ENCODE measurements at places on chromosomes 3 and 15.

DNA sequence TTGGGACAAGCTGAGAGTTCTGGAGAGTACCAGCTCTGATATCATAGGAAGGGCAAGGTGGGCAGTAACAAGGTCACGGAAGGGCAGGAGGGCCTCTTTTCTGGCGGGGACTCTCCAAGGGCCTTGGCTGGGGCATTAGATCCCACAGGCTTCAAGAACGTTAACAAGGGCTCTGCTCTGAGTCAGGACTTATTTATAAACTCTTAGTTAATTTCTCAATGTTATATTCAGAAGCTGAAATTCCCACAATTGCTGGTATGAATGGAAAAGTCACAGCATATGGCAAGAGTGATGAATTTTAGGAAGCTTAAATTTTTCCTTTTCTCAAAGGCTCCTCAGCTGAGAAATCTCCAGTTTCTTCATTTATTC lies 320.2 kb upstream of the TBC1D5 start:
- no peak for DNase-seq

- DNase-seq, result no peak
Measured at GRCh38 chr15:50068016-50068415, 51.0 kb downstream of the ATP8B4 start.

DNA sequence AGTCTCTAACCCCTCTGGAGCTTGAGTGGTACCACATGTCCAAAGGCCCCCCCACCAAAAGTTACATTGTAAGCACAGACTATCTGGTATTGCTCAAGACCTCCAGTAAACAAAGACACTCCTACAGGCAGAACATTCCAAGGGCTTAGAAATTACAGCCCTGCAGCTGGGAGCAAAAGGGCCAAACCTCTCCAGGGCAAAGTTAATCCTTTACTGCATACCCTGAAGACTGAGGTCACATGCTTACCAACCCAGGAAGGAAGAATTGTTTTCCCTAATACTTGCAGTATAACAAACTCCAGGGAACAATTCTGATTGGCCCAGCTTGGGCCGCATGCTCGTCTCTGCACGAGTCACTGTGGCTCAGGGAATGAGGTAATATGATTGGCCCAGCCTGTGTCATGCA lies 266.1 kb upstream of the NR2F2 start:
- no peak for DNase-seq

DNA sequence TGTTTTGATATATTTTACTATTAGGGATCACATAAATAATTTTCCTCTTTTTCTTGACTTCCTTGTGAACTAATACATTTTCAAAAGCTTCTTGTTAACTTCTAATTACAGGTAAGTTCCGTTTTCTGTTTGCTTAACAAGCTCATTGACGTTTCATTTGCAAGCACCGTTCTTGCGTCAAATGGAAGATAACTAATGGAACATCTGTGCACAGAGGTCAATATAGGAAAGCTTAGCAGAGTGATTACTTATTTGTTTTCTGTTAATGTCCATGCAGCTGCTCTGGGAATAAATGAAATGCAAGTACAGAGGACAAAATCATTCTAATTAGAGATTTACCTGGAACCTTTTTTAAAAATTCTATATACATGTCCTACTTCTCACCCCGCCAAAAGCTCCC lies 115.5 kb upstream of the C2CD4B start:
- DNase-seq, result no peak

- no peak for DNase-seq
Measured at GRCh38 chr15:75313116-75313845, 22.6 kb upstream of the COMMD4 start.

- DNase-seq, result no peak
Measured at GRCh38 chr3:58628823-58629562, 37.6 kb downstream of the FAM3D start.

- peak; percentile 92 for DNase-seq
Measured at GRCh38 chr15:92803852-92804609, 96.1 kb upstream of the CHD2 start.

GRCh38 chr3:60064210-60065178 lies 1014.7 kb upstream of the CFAP20DC start:
- no peak for DNase-seq

GRCh38 chr3:9615003-9615628 lies 34.2 kb upstream of the MTMR14 start:
- DNase-seq, result no peak

- DNase-seq, result no peak
Measured at GRCh38 chr3:78025916-78026315, 986.0 kb downstream of the ROBO2 start.

DNA sequence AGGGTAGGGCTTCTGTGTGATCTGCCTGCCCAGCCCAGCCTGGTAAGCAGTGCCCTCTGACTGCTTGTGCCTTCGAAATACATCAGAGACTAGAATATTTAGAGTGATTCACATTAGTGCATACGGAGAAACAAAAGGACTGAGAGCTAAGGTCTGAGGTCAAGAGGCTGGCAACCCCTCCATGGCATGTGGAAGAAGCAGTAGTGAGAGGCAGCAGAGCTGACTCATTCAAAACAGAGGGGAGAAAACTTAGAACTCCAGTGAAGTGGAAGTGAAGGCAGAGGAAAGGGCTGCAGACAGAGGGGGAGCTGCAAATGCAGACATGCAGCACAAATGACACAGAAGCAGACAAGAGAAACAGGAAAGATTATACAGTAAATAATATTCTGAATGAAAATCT lies 61.6 kb downstream of the ULK4 start:
- DNase-seq, result no peak

DNA sequence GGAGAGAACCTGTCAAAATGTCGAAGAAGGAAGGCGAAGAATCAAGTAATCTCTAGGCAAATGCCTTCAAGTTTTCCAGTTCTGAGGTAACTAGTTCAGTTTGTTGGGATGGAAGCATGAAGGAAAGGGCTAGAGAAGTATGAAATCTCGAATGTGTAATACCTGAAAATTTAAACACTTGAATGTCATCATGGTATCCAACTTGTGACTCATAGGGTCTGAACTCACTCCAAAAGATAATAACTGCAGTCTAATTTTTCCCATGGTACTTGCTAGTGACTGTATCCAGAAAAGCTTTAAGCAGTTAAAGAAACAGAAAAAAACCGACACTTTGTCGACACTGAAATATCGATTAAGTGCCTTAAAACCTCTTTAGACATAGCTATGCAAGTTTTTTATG lies 102.9 kb upstream of the CHRM5 start:
- DNase-seq, result no peak

DNA sequence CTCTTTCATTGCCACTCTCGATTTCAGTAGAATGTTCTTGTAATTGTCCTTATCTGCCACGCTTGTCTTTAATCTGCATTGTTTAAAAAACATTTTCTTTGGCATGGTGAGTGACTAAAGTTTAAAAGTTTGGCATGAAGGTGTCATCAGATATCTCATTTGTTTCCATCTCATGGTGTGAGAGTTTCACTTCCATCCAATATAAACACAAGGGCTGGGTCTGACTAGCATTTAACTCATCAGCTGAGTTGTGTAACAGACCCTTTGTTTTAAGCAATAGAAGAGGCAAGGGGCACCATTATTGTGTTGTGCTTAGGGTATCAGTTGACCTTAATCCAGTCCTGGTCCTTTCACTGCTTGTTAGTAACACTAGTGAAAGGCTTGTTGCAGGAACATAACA lies 49.9 kb upstream of the IL12A start:
- DNase-seq, result no peak

DNA sequence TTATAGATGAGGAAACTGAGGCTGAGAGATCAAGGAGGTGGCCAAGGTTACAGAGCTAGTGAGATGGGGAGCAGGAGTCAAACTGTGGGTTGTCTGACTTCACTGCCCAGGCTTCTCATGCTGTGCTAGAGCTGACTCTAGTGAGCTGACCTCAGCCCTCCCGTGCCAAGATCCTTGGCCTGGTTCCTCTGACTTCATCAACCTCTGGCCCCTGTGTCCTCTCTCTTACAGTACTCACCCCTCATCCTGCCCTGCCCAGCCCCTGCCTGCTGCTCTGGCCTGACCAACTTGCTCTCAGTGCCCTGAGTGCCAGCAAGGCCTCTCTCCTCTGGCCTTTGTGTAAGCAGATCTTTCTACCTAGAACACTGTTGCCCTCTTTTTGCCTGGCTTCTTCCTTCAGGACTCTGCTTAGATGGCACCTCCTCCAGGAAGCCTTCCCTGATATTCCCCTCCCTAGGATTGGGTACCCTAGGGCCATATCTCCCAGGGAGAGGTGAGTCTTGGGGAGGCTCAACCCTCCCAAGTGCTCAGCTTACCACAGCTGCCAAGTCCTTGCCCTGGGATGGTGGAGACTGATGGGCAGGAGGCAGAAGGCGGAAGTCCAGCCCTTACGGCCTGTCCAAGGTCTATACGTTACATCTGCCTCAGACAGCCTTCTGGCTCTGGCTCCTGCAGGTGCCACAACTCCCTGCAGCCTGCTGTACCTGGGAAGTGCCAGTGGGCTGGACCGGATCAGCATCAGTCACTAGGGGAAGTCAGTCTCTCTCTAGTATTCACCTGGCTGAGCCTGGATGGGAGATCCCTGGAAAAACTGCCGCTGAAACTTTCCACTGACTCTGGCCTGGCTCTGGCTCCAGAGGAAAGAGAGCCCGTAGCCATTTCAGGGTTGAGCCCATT lies 36.3 kb upstream of the FAM107A start:
- DNase-seq, result no peak
